ENCODE measurements at places on chromosomes 1 and 21.

GRCh38 chr21:35368326-35368725 is 319.2 kb upstream of the RUNX1 start:
- DNase-seq, result no peak

DNA sequence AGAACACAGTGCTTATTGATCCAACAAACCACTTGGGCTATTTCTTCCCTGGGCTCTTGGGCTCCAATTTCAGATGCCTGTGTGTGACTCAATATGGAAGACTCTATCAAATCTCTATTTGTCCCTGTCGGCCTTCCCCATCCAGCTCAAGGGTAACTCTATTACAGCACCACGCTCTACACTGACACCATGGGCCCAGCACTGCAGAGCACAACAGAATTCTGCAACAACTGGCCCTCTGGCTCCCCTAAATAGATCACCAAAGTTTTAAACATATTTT is 51.7 kb downstream of the CAPZB start:
- DNase-seq, result no peak

DNA sequence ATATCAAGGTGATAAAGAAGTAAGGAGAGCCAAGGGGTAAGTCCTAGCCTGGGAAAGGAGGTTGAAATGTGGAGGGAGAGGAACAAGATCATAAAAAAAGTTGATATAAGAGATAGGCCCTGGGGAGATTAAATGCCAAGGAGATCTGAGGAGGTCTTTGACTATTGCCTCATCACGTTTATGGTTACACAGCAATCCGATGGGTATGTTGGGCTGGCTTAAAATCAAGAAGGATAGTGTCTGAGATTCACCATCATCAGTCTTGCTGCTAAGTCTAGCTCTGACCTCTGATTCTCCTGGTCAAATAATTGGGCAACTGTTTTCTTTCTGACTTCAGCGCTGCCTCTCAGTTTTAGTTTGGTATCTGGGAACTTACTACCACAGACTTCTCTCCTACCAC is 416.3 kb downstream of the GPATCH2 start:
- DNase-seq, result no peak

DNA sequence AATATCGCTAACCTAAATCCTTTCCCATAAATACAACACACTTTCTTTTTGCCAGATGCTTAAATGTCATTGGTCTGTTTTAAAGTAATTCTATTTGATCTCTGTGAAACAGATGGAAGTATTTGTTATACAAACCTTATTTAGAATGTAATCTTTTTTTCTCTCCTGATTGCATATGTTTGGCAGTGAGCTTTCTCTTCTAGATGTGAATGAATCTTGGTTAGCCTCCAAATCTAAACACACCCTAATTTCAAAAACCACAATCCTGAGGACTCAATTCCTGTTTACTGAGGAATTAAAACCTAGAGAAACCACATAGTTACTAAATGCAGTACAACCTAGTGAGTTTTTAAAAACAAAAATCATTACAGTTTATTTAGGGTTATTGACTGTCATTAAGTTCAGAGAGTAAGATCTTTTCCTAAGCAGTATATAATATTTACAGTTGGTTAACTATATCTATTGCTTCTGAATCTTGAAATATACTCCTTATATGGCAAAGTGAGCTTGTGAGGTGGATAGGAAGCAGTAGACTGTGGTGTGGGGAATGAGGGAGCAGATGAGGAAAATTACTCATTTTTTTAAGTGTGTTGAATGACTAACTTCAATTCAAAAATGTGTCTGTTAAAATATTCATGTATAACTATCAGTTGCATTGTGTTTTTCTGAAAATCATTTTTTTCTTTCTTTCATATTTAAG is 218.7 kb downstream of the FMN2 start:
- DNase-seq, result no peak

GRCh38 chr1:42239041-42239440 is 74.5 kb upstream of the GUCA2A start:
- no peak for DNase-seq

- no peak for DNase-seq
Observed at GRCh38 chr1:157781048-157781447, 4.1 kb upstream of the FCRL2 start.

GRCh38 chr1:91997607-91998195 is 32.1 kb upstream of the EPHX4 start:
- peak; percentile 25 for DNase-seq

DNA sequence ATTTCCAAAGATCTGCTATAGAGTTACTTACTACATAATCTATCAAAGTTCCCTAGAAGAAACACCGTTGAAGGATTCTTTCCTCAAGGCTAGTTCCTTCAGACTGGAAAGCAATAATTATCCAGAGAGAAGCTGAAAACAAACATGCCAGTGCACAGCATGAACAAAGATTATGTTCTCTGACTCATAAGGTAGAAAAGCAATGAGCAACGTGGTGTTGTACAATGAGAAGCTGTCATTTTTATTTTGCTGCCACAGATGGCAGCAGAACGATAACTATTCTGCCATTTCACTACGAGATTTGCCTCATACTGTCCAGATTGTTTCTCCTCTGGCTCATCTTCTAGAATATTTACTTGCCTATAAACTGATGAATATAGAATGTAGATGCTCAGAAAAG is 10.7 kb downstream of the EXTL2 start:
- DNase-seq, result no peak

- no peak for DNase-seq
Observed at GRCh38 chr1:204728045-204728444, 42.5 kb upstream of the LRRN2 start.

DNA sequence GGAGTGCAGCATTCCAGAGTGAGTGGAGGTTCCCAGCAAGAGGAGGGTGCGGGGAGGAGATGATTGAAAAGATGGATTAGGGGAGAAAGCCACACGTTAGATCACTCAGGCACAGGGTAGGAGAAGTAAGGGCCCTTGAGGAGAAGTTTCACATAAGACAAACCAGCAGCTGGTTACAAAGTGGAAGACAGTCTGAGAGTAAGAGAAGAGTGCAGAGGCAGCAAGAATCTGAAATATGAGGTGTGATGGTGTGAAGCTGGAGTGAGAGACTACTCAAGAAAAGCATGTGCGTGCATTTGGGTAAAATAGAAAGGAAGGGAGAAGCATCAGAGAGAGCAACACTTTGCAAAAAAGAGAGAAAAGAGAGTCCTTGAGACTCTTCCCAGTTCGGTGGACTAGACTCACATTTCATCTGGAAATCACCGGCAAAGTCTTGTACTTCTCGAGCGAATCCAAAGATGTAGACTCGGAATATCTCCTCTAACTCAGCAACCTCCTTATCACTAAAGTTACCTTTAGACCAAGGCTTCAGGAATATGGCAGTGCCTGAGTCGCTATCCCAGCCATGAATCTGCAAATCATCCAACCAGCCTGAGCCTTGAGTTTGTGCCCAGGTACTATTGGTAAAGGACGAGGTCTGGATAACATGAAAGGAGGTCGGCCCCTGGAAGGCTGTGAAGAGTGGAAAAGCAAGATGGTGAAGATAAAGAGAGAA is 783 bp downstream of the CD1B start:
- no peak for DNase-seq

DNA sequence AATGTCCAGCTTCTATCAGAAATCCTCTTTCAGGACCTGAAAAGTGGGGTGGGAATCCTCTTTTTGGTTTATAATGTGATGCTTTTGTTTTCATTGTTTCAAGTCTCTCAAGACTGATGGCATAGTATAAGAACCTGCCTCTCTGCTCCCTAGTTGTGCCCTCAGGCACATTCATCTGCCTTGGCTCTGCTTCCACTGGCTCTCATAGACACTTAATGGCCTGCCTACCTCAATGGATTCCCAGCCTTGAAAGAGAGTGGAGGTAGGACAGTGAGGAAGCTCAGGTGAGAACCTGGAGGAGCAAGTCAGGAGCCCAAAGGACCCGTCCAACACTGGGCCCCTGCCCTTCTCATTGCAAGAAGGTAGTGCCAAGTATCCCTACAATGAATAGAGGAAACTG is 4.8 kb downstream of the TTLL7 start:
- DNase-seq, result no peak

GRCh38 chr1:18895317-18895716 is 7.0 kb downstream of the ALDH4A1 start:
- no peak for DNase-seq

DNA sequence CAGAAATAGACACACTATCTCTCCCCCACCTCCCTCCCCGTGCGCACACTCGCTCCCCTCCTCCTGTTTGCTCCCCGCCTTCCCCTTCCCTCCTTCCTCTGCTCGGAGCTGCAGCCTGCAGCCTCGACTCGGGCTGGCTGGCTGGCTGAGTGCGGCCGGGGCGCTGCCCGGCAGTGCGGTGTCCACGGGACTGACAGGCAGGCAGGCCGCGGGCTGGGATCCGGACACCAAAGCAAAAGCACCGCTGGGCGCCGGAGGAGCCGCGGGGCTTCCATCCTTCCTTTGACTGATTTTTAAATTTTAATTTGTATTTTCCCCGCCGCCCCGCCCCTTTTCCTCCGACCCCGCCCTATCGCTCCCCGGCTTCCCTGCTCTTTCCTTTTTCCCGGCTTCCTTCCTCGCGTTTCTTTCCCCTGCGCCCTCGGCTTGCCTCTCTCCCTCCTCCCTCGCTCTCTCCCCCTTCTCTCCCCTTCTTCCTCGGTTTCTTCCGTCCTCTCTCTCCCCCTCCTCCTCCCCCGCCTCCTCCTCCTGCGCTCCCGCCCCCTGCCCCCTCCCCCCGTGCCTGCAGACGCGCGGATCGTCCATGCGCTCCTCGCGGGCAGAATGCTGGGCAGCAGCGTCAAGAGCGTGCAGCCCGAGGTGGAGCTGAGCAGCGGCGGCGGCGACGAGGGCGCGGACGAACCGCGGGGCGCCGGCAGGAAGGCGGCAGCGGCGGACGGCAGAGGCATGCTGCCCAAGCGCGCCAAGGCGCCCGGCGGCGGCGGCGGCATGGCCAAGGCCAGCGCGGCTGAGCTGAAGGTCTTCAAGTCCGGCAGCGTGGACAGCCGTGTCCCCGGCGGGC is 109.4 kb downstream of the NAV1 start:
- DNase-seq, result no peak

GRCh38 chr1:98939471-98939870 is 65.2 kb downstream of the PLPPR5 start:
- DNase-seq, result no peak

- DNase-seq, result no peak
Observed at GRCh38 chr21:41664881-41665765, 101.7 kb downstream of the RIPK4 start.

DNA sequence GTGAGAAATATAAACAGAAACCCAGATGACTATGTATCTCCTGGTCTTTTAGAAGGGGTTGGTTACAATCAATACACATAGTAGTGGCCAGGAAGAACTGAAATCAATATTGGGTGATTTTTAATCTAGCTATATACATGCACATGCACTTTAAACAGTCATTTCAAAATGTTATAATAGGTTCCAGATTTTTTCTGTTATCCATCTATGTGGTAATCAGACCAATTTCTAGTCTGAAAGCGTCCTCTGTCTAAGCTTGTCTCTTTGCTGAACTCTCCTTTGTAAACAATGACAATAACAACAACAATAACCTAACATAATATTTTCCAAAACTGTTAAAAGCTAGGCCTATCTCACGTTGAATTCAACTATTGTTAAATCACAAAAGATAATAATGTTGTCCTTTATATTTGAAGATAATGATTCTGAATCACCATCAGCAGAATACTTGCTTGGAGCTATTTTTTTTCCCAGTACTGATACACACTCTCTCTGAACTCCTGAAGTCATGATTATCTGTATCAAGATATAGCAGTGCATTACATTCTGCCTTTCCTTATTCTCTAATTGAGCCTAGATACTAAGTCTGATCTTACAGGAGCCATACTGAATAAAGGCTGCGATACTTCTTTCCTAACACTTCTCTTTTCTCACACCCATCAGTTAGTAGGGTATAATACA is 496.8 kb upstream of the ZRANB2 start:
- DNase-seq, result no peak

GRCh38 chr1:179714159-179714558 is 28.9 kb upstream of the FAM163A start:
- no peak for DNase-seq

- no peak for DNase-seq
Observed at GRCh38 chr1:202471246-202471645, 122.7 kb downstream of the PPP1R12B start.

- no peak for DNase-seq
Observed at GRCh38 chr1:55812281-55812680, 597.1 kb upstream of the USP24 start.

DNA sequence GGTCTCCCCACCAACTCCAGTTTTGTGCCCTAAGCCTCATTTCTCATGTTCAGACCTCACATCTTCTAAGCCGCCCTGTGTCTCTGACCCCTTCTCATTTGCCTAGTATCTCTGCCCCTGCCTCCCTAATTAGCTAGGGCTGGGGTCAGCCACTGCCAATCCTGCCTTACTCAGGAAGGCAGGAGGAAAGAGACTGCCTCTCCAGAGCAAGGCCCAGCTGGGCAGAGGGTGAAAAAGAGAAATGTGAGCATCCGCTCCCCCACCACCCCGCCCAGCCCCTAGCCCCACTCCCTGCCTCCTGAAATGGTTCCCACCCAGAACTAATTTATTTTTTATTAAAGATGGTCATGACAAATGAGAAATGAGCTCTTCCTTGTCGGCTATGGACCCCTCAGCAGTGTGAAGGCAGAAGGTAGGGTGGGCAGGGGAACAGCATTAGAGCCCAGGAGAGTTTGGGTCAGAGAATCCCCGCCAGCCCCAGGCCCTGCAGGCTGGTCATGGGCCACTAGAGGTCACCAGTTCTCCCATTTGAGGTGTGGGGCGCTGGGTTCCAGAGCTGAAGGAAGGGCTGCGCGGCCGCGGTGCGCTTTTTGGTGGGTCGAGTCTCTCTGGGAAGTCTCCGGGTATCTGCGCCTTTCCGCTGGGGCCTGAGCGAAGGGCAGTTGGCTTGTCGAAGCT is 11.5 kb downstream of the ADAMTSL4 start:
- peak; percentile 91 for DNase-seq

DNA sequence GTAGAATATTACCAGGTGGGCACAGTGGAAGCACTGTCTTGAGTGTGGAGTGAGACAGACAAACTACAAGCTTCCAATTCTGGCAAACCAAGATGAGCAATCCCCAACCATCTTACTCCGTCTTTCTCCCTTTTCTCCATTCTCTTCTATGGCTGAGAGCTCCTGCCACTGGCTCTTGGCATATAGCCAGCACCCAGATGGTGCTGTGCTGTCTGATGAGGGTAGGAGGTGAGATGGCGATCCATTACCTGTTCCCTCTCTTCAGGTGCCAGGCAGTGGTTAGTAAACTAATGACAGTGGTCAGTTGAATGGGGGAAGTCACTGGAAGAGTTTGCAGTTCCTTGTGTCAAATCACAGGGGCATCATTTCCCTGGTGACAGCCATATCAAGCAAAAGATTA is 108.4 kb downstream of the FNBP1L start:
- no peak for DNase-seq

GRCh38 chr1:46948629-46949416 is 7.5 kb upstream of the CYP4A11 start:
- no peak for DNase-seq

Measured in stimulated activated naive CD8-positive, alpha-beta T cell treated with anti-CD3 and anti-CD28 coated beads, Interleukin-15, amount 100 ng/mL, for 72 hours (primary cell).